Breast epithelium (tissue), 4 donors: ENCODE measurements at places on chromosomes 7 and 10. TPM values are rescaled to one million over a fixed set of nuclear protein-coding genes. Genes with fewer than 3 reads are reported as not detected.

DNA sequence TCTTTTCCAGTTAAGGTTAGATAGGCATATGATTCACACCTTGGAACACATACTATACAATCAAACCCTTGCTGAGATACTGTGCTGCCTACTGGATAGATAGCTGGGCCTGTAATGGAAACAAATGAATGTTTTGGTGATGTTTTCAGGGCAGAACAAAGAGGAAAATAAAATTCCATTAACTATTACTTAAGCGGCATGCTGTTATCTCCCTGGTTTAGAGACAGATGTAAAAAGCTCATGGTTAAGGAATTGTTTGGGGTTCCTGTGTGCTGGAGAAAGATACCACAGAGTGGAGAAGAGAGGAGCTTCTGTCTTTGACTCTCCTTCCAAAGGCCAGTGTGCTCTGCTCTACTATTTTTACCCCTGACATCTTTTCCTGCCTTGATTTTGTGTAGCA is 341.1 kb downstream of the PLXDC2 start:
- no peak for DNase-seq

DNA sequence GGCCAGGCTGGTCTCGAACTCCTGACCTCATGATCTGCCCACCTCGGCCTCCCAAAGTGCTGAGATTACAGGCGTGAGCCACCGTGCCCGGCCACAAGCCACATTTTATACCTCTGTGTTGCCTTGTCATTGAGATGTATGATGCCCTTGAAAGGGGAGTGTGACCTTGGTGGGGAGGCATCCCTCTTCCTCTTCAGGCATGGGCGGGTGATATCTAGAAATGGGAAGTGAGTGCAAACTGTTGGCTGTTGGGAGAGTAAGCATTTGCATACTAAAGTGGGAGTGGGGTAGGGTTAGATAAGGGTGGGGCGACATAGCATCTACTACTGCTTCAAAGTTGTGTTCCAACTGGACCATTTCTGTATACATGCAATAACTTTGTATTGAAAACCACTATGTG is 20.1 kb downstream of the RP9 start:
- DNase-seq, result no peak

Gene DRGX
- not detected for total RNA-seq

DNA sequence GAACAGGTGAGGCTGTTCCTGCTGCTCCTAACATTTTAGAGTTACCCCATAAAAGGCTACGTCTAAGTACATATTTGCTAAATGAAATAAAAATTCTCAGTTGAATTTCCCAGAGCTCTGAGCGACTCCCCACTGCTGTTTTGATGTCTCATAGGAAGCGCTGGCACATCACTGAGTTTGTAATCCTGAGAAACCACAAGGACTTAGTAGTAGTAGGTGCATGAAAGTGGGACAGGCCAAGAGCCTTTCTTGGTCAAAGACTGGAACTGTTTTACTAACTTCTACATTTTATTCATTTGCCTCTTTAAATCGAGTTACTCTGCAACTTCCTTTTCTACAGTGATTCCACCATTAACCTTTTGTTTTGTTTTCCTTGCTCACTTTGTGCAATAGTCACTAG is 85.9 kb downstream of the XPNPEP1 start:
- DNase-seq, result no peak

GRCh38 chr7:28815928-28816373 is 142.2 kb downstream of the TRIL start:
- DNase-seq, result no peak
